ENCODE measurements at places on chromosomes 2 and 18.

DNA sequence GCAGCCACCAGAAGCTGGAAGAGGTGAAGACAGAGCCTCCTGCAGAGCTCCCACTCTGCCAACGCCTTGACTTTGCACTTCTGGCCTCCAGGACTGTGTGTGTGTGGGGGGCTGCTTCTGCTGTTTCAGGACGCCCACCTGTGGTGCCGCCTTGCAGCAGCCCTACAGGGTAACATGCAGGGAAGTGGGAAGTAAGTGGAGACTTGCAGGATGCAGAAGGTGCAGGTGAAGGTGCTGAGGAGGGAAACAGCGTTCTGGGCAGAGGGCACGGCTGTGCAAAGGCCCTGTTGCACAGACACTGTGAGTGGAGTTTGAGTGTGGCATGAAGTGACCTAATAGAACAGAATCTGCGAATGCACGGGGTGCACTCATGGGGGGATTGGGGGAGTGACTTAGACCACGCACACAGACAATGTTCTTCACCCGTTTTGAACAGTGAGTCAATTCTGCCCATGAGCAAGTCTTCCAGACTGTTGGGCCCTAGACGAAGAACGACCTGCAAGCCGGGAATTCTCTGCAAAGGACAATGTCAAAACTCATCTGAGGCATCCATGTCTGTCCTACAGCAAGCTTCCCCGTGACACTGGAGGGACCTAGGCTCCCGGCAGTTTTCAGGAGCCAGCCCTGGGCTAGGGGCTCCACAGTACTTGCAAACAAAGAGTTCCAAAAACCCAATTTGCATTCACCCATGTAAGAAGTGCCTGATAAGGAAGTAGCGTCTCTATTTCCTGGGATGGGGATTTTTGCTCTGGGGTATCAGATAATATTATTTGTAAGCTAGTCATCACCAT is 19.0 kb downstream of the MBP start:
- DNase-seq, result no peak

- DNase-seq, result no peak
These were observed 119.9 kb upstream of the CAB39 start for GRCh38 chr2:230592775-230593174.

GRCh38 chr18:12336887-12337286 is 28.8 kb downstream of the TUBB6 start:
- no peak for DNase-seq

DNA sequence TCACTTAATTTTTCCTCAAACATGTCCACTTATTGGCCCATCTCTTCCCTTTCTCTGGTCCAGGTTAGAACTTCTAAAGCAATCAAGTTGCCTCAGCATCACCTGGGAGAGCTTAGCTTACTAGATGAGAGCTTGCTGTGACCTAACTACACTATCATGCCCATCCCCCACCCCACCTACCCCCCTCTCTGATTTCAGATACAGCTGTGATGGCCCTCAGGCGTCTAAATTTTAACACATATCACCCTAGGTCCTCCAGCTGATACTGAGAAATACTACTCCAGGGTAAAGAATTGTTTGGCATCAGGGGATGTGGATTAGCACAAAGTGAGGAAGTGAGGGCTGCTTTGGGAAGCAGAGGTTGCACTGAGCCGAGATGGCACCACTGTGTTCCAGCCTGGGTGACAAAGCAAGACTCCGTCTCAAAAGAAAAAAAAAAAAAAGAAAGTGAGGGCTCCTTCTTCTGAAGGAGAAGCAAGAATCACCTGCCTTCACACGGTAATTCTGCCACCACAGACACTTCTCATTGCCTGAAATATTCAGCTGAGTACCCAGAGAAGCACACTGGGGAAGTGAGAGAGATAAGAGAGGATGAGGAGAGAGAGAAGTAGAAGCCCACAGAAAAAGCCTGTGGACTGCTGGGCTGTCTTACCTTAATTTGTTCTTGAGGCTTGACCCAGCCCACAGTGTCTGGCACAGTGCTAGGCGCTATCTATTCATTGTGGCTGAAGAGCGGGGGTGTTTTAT is 263.4 kb downstream of the ASXL3 start:
- no peak for DNase-seq

GRCh38 chr18:77132369-77133050 is at the start of gene MBP:
TSS of gene MBP (minus strand) at chr18:77132783. CDS start at chr18:77105261, 27,522 bp downstream.
- DNase-seq, result peak; percentile 56

- no peak for DNase-seq
These were observed 70.8 kb upstream of the GRB14 start for GRCh38 chr2:164692114-164692513.

GRCh38 chr2:236548179-236548921 is 21.3 kb upstream of the ACKR3 start:
- no peak for DNase-seq

GRCh38 chr2:203775684-203776083 is 69.2 kb downstream of the CD28 start:
- DNase-seq, result no peak

- no peak for DNase-seq
These were observed 64.2 kb downstream of the WDR75 start for GRCh38 chr2:189505492-189505891.

DNA sequence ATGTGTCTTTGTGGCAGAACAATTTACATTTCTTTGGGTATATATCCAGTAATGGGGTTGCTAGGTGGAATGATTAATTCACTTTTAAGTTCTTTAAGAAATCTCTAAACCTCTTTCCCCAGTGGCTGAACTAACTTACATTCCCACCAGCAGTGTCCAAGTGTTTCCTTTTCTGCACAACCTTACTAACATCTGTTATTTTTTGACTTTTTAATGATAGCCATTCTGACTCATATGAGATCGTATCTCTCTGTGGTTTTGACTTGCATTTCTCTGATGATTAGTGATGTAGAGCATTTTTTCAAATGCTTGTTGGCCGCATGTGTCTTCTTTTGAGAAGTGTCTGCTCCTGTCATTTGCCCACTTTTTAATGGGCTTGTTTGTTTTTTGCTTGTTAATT is 43.1 kb upstream of the PTH2R start:
- DNase-seq, result no peak

- no peak for DNase-seq
These were observed 16.1 kb downstream of the TMEM127 start for GRCh38 chr2:96249654-96250053.

- peak; percentile 51 for DNase-seq
These were observed at the start of gene MAL for GRCh38 chr2:95025406-95026319. TSS of gene MAL (plus strand) at chr2:95025708. CDS start at chr2:95025793, 85 bp downstream.

GRCh38 chr2:134301928-134302260 is 48.0 kb downstream of the MGAT5 start:
- no peak for DNase-seq

GRCh38 chr2:186554429-186554828 is 35.4 kb upstream of the ITGAV start:
- DNase-seq, result no peak

GRCh38 chr18:10543277-10543676 is 17.4 kb downstream of the NAPG start:
- no peak for DNase-seq

- DNase-seq, result no peak
These were observed 105.5 kb downstream of the UGGT1 start for GRCh38 chr2:128196471-128196931.

DNA sequence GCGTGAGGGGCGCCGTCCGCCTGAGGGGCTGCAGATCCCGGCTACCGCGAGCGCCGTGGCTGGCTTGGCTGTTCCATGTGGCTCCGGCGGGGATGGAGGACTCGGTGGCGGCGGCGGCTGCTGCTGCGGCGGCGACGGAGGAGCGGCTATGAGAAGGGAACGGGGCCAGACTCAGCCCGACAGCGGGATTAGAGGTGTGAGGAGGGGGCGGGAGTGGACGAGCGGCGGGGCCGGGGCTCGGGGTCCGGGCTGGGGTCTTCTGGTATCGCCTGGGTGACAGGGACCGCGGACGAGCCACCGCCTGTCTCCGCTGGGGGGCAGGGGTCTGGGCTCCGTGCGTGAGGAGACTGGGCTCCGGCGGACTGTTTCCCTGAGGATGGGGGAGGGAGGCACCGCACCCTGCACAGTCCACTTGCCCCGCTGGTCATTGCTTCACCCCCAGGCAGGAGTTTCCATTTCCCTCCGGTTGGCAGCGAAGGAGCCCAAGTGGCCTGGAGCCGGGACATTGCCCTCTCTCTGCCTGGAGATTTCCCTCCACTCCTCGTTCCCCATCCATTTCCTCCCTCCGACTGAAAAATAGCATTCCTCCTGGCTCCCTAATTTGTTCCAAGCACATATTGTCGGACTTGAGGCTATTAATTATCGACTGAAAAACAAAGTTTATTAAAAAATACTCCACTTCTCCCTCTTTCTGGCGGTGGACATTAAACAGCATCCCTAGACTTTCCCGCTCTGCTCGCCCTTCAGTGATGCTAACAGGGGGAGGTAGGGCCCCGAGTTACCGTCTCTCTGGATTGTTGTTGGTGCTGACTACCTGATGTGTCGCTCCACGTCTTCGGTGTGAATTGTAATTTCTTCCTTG is 577 bp downstream of the EHBP1 start:
- peak; percentile 33 for DNase-seq

GRCh38 chr18:76098674-76099411 is 396.2 kb downstream of the ZNF516 start:
- no peak for DNase-seq

GRCh38 chr18:24024425-24024824 is 9.9 kb downstream of the TTC39C start:
- DNase-seq, result no peak

DNA sequence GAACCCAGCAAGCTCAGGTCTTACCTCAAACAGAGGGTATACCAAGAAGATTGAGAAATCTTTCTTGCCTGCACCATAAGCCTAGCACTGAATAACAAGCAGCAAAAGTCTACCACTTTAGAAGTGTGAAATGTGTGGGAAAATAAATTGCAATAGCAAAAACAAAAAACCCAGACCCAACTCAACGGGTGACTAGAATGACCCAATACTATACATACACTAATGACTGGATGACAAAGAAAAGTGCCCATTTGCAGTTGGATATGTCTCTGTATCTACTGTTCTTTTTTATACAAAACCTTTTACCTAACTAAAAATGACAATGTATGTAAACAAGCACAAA is 950.6 kb downstream of the TRIB2 start:
- DNase-seq, result no peak

DNA sequence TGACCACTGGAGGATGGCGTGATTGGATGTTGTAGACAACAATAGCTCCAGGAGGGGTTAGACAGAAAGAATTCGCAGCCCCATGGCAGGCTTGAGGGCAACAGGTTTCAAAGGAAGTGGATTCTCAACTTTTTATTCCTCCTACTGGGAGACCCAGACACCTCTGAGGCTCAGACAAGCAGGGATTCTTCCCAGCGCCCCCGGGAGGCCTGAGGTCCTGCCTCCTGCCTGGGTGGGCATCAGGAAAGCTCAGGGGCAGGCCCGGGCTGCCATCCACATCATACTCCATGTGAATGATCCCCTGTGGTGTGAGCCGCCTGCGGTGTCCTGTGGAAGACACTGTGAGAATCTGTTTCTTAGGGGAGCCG is 203.5 kb downstream of the CYP26B1 start:
- DNase-seq, result no peak

DNA sequence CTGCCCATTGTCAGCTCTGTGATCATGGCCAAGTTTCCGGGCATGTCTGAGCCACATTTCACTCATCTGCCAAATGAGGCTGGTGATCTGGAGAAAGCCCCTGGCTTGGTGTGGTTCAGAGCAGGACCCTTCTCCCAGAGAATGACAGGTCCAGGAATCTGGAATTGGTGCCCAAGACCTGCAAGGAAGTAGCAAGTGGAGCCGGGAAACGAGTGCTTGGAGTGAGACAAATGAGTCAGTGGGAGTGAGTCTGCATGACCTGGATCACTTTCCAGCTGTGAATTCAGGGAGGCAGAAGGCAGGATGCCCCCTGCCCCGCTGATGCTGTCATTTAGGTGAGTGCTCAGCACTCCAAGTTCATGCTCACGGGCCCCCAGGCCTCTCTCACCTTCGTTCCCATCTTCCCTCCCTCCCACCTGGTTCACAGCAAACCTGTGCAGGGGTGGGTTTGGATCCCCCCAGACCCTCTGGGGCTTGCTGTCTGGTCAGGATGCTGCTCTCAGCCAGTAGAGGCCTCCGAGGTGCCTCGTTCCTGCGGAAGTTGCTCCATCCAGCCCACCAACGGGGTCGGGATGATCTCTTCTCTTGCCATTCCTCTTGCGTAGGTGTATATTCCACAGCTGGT is 104.4 kb downstream of the INHBB start:
- no peak for DNase-seq

GRCh38 chr2:223469270-223470046 is 132.7 kb downstream of the SCG2 start:
- DNase-seq, result no peak

- no peak for DNase-seq
These were observed 118.5 kb downstream of the GALNT3 start for GRCh38 chr2:165675551-165675968.

DNA sequence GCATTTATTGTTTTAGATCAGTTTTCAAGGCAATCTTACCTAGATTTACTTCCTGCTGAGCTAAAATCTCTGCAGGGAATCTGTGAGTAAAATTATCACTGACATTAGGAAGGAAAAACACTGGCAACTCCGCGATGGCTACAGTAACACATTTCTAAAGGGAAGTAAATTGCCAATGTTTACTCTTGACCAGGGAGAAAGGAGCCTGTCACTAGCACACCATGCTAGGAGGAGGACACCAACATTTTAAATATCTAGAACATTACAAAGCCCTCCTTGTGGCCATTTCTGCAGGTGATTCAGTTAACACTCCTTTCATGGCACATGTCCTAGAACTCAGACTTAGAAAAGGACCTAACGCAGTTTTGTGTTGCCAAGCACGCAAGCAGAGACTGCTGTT is 58.4 kb downstream of the TCF4 start:
- DNase-seq, result no peak

GRCh38 chr2:159793326-159793725 is 4.7 kb downstream of the CD302 start:
- DNase-seq, result no peak

GRCh38 chr2:237571551-237571950 is 5.2 kb downstream of the PRLH start:
- DNase-seq, result no peak

GRCh38 chr2:18309627-18310026 is 250.8 kb downstream of the RDH14 start:
- DNase-seq, result no peak

DNA sequence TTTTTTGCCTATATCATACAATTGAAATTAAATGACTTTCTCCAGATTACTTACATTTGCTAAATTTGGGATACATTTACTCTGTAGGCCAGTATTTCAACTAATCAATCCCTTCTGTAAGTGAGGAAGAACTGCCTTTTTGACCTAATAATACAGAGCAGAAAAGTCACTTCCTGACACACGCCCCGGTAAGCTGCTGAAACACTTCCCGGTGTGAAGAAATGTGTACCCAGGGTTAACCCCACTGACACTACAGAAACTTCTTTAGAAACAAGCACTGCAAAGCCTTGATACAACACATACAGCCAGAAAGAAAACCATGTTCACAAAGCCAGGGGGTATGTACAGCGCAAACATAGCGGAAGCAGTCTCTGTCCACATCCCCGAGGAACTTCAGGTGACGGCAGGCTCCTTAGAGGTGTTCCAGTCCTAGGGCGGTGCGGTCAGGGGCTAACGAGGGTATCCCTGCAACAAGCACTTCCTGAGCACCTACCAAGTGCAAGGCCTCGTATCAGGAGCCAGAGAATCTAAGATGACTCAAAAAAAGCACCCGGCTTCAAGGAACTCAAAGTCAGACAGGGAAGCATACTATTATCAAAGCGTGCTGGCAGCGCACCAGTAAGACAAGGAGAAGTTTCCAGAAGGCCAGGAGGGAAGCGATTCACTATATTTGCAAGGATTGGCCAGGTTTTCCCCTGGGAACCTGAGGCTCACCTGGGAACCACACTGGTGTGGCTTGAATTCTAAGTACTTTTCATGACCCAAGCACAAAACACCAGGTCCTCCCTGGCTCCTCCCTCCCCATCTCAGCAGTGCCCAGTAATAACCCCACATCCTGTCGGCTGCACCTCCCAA is 46.6 kb downstream of the ZNF516 start:
- no peak for DNase-seq
